ENCODE measurements at places on chromosomes 11 and 22.
A peak's percentile ranks its signal among the peaks of the same experiment; 100 is the strongest.

DNA sequence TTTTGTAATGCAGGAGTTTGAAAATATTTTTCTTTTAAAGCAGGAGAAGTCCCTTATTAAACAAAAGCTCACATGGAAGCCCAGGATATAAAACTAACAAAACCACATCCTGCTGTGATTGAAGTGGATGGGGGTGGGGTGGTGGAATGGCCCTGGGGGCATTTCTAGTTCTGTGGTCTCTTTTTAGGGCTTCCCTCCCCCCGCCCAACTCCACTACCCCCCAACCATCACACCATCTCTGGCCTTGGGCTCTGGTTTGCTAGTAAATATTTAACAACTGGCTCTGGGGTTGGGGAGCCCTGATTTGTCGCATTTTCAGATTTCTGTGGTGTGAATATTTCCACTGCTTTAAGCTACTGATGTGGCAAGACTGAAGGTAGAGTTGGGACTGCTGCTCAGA is 279.6 kb upstream of the PLET1 start:
- no peak for DNase-seq

DNA sequence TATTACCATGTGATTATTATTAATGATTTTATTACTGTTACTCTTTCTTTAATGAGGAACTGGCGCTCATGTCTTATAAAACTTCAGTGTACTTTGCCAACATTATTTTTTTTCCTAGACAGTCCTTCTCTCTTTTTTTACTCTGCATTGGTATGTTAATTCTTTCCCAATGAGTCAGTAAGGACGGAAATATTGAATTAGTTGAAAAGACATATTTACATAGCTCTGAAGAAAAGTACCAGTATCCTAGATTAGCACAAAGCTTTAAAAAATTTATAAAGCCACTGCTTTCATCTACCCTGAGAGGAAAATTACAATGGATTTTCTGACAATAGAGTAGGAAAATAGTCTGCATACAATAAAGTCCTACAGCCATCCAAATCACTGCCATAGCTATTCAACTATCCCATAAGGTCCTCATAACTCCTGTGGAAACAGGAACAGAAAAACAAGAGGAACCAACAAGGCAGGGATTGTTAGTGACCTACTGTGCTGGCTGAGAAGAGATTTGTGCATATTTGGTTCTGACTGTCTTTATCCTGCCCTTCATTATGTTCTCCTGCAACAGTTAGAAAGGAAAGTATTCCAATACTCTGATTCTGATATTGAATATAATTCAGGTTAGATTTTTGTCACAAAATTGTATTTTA is 314.4 kb downstream of the AASDHPPT start:
- DNase-seq, result no peak

GRCh38 chr11:17607083-17607429 is 60.0 kb downstream of the OTOG start:
- no peak for DNase-seq

GRCh38 chr22:50074551-50075530 is 10.4 kb downstream of the MLC1 start:
- no peak for DNase-seq

- DNase-seq, result no peak
Measured at GRCh38 chr22:24583221-24584165, 9.4 kb downstream of the LRRC75B start.

GRCh38 chr11:87739766-87740165 is 435.5 kb downstream of the RAB38 start:
- no peak for DNase-seq

- DNase-seq, result no peak
Measured at GRCh38 chr11:5246772-5247471, 2.7 kb downstream of the HBG1 start.

- DNase-seq, result peak; percentile 57
Measured at GRCh38 chr22:46576556-46577367, 39.3 kb upstream of the CELSR1 start.
